Right renal cortex interstitium (tissue), 3 donors: ENCODE measurements at places on chromosomes 1 and 21. TPM values are rescaled to one million over a fixed set of nuclear protein-coding genes. Genes with fewer than 3 reads are reported as not detected.

- DNase-seq, result no peak
These were observed 375.9 kb upstream of the DUSP10 start for GRCh38 chr1:222117809-222118208.

DNA sequence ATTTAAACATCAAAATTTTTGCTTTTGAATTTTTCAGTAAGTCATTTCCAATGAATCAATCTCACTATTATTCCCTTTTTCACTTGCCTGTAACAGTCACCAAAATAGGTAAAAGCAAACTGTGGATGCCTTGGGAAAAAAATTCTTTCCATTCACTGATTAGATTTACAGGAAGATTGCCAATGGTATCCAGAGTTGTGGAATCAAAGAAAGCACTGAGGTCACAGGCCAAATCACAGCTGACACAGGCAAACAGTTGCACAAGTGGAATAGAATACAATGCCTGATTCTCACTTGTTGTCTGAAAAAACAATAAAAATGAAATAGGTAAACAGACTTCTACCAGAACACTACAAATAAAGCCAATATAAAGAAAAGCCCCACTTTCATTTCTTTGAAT, 48.4 kb downstream of the LTN1 start:
- no peak for DNase-seq

DNA sequence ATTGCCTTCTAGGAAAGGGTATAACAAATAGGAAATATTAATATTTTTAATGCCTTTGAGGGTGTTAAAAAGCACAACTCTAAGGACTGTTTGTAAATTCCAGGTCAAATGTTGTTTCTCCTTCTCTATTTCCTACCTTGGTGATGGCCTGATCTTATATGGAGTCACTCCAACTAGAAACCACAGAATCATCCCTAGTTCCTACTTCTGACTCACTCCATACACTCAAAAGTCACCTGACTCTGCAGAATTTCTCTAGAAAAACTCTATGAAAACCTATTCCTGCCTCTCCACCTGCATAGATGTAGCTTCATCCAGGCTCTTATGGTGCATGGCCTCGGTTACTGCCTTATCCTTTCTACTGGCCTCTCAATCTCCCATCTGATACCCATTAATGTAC, 14.5 kb downstream of the RGS4 start:
- DNase-seq, result no peak

- DNase-seq, result no peak
These were observed 602.7 kb upstream of the NEGR1 start for GRCh38 chr1:72885017-72885416.

GRCh38 chr1:166172106-166172505, 5.3 kb upstream of the FAM78B start:
- DNase-seq, result no peak

GRCh38 chr1:58928514-58928913, 144.7 kb upstream of the JUN start:
- no peak for DNase-seq

- no peak for DNase-seq
These were observed 125.4 kb downstream of the TBX15 start for GRCh38 chr1:118862755-118863154.

GRCh38 chr1:184417916-184418315, 31.1 kb downstream of the C1orf21 start:
- DNase-seq, result no peak

GRCh38 chr1:170790175-170790574, 126.2 kb downstream of the PRRX1 start:
- DNase-seq, result no peak

GRCh38 chr21:43971201-43971991, 40.7 kb upstream of the TRAPPC10 start:
- no peak for DNase-seq

- no peak for DNase-seq
These were observed 2.7 kb downstream of the PLEKHA6 start for GRCh38 chr1:204356997-204357396.

DNA sequence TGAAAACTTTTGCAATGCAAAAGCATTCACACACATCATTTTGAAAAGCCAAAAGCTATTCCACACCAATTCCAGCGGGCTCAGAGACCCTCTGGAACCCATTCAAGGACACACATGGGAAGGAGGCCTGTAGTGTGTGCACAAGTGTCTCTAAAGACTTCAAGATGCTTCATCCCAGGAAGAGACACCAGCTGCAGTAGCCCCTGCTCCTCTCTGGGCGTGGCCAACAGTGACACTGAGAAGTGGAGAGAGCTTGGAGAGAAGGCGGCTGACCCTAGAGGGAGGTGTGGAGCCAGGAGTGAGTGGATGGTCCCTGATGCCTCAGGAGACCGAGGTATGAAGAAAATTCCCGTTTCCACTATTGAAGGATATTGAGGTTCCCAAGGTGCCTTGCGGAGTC, 14.9 kb upstream of the TNNI1 start:
- DNase-seq, result no peak

DNA sequence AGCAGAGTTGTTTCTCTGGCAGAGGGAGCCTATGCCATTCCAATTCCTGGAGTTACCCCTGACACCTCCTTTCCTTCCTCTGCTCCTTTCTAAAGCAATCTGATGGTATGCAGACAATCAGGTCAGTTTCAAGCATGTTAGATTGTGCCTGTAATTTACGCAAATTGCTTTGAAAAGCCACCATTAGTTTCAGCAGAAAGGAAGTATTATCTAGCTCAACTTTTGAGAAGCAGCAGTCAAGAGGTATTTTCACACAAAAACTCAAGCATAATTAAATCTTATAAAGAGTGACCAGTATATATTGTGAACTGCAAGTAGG, 2.2 kb downstream of the ERRFI1 start:
- no peak for DNase-seq

DNA sequence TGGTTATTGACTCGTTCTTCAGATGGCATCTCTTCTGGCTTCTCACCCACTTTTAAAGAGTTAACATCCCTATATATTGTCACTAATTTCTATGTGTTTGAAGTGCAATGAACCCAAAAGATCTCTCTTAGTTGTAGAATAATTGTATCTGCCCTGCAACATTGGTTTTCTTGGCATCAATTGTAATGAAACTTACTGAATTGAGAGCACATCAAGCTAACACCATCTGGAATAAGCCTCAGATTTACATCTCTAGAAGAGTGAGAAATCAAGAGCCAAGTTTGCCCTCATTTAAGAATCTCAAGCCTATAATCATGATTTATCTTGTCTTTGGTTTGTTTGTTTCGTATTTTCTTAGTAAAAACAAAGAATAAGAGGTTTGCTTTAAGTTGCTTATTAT, 372.6 kb upstream of the LRRC7 start:
- no peak for DNase-seq

GRCh38 chr1:160522136-160522535, 919 bp downstream of the SLAMF6 start:
- DNase-seq, result no peak

GRCh38 chr1:244235157-244235556, 184.1 kb downstream of the ZBTB18 start:
- no peak for DNase-seq

DNA sequence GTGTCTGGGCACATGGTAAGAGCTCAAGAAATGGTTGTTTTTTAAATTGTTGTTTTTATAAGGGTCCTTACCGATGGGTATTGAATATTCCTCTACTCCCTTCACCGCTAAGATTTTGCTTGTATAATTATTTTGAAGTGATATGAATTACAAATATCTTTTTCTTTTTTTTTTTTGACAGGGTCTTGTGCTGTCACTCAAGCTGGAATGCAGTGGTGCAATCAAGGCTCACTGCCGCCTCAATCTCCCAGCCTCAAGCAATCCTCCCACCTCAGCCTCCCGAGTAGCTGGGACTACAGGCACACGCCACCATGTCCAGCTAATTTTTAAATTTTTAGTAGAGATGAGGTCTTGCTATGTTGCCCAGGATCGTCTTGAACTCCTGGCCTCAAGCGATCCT, 27.1 kb upstream of the RAB3GAP2 start:
- DNase-seq, result no peak

DNA sequence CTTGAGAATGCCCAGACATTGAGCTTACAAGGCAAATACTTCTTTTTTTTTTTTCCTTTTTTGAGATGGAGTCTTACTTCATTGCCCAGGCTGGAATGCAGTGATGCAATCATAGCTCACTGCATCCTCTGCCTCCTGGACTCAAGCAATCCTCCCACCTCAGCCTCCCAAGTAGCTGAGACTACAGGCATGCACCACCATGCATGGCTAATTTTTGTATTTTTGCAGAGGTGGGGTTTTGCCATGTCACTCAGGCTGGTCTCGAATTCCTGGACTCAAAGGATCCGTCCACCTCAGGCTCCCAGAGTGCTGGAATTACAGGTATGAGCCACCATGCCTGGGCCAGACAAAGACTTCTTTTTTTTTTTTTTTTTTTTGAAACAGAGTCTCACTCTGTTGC, 79.1 kb downstream of the NUP210L start:
- DNase-seq, result no peak

- no peak for DNase-seq
These were observed 112.6 kb downstream of the ADAMTS1 start for GRCh38 chr21:26732432-26733221.

DNA sequence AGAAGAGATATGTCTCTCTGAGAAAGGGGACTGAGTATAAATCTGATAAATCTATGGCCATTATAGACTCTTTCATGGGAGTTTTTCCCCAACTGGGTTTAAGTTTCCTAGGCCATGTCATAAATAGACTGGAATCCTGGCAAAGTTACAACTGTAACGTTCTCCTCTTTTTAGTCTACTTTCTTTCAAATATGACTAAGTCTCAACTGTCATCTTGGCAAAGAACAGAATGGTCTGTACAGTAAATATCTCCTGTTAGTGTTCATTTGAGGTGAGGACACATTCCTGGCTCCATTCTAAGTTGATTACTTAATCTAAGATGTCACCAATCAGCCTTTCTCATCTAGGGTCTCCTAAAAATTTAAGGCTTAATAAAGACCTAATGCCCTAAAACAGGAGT, 300.5 kb downstream of the BRINP2 start:
- no peak for DNase-seq

- DNase-seq, result no peak
These were observed 15.5 kb downstream of the LRIF1 start for GRCh38 chr1:110948038-110948810.

DNA sequence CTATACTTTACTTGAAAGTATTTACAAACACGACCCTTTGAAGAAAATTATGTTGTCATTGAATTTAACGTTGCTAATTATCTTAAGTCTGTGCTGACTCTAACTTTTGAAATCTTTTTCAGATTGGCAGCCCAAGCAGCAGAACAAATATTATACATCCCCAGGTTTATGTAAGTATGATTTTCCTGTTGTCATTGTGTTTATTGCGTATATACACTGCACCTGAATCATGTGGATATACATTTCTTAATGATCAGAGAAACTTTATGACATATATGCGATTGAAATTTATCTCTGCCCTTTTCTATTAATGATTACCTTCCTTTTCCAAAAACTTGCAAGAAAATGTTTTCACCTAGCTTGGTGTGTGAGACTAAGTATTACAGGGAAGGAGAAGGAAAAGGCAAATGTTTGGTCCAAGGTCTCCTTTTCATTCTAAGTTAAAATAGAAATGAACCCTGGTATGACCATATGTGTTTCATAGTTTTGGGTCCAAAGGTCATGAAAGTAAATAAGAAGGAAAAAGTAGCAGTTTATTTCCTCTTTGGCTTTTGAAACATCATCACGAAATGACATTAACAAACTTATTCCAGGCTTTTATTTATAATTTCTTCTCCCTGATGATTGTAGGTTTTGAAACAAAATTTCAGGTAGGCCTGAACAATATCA, 116.8 kb downstream of the VPS13D start:
- no peak for DNase-seq

- no peak for DNase-seq
These were observed 734 bp downstream of the MED18 start for GRCh38 chr1:28329395-28330153.

DNA sequence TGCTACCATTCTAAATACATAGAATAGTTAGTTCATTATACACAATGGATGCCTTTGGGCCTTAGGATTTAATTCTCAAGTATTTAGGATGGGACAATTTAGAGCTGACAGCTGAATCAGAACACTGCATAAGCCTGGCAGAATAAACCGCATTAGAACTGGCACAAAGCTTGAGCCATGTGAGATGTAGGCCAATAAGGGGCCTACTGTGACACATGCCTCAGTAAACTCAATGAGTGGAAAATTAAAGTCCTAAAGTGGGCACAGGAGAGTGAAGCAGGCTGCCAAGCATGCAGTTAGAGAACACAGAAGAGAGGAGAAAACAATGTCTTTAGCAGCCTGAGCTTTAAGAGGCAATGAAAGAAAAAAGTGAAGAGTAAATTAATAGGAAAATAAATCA, 24.3 kb downstream of the SCYL3 start:
- DNase-seq, result no peak

DNA sequence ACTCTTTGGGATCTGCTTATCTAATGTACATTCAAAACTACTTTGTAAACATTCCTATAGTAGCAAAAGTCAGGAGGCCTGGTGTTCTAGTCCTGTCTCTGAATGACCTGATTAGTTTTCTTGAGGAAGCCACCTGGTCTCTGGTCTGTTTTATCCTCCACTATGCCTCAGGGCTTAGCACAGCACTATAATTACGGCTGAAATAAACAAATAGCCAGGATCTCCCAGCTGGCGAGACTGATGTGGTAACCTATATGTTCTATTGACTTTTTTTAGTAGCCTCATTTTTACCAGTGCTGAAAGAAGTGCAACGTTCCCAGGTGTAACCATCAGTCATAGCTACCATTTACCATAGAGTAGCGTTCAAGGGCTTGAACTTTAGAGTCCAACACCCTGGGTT, 24.2 kb upstream of the RPL11 start:
- DNase-seq, result no peak

DNA sequence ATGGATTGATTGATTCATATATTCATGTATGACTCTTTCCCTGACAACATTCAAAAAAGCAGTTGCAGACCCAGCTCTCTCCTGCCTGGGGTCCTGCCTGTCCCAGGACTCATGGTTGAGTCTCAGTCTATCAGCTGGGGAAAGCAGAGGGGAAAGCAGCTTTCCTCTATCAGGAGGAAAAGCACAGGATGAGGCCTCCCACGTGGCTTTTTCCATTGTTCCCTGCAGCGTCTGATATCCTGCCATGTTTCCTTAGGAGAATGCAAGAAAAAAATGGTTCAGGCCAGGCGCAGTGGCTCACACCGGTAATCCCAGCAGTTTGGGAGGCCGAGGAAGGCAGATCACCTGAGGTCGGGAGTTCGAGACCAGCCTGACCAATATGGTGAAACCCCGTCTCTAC, 133.0 kb upstream of the VAMP3 start:
- no peak for DNase-seq

- DNase-seq, result no peak
These were observed 73.0 kb upstream of the PTGS2 start for GRCh38 chr1:186753241-186753640.

The GBP5 gene
- polyA plus RNA-seq, result 0.31 TPM

The C2CD2 gene
- polyA plus RNA-seq, result 13.9 TPM

The BRINP3 gene
- polyA plus RNA-seq, result 7.9 TPM

The ACTL8 gene
- polyA plus RNA-seq, result not detected

The RIMS3 gene
- 1.9 TPM for polyA plus RNA-seq

The FNDC5 gene
- polyA plus RNA-seq, result 45.6 TPM

The ATP6V1G3 gene
- 6.7 TPM for polyA plus RNA-seq

The LZIC gene
- polyA plus RNA-seq, result 75.9 TPM
